ENCODE measurements at places on chromosomes 2 and 18. TPM values are rescaled to one million over a fixed set of nuclear protein-coding genes. Genes with fewer than 3 reads are reported as not detected.

The EFR3B gene
- 8.9 TPM for total RNA-seq

The C1QL2 gene
- total RNA-seq, result not detected

The SERPINB12 gene
- not detected for total RNA-seq

The MBP gene
- 88.8 TPM for total RNA-seq

The IL1R2 gene
- total RNA-seq, result 0.15 TPM

The SERPINB2 gene
- total RNA-seq, result not detected

- H3K36me3 ChIP-seq, result no peaks in the 10 kb centered on the region
- H3K27ac ChIP-seq, result no peak overlapping the region
- H3K4me3 ChIP-seq, result no peak overlapping the region
- no peak for DNase-seq
- H3K27me3 ChIP-seq, result peaks cover 7% of the 10 kb centered on the region
Measured at GRCh38 chr2:235334179-235334578, 159.7 kb upstream of the AGAP1 start.

DNA sequence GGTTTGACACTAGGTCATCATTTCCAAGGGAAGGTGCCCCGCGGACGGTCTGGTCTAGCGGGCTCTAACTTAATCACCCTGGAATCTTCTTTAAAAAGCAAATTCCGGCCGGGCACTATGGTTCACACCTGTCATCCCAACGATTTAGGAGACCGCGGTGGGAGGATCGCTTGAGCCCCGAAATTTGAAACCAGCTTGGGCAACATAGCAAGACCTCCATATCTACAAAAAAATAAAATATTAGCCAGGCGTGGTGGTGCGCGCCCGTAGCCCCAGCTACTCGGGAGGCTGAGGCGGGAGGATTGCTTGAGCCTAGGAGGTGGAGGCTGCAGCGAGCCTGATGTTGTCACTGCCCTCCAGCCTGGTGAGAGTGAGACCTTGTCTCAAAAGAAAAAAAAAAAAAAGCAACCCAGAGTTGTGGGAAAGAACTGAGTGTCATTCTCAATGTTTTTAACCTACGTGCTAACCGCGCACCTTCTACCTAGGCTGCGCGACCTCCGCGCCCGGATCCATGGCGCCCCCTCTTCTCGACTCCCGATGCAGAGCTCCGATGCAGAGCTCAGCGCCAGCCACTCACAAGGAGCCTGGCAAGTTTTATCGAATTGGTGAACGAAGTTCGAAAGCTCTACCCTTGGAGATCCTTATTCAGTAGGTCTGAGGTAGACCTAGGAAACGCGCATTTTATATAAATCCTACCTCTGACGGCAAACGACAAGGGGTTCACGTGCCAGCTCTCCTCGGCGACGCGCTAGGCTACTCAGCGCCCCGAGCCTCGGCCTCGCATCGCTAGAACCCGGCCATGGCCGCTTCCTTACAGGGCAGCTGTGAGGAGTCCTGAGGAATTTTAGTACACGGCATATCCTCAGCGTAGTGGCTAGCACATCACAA lies 888 bp upstream of the TWSG1 start:
- H3K27ac ChIP-seq, result peak overlapping the region; percentile 68
- peaks cover 8% of the 10 kb centered on the region for H3K4me1 ChIP-seq
- peaks cover 15% of the 10 kb centered on the region for H3K36me3 ChIP-seq
- DNase-seq, result no peak
- peak overlapping the region; percentile 78 for H3K4me3 ChIP-seq

GRCh38 chr2:79936715-79937114 lies 367.8 kb downstream of the LRRTM1 start:
- H3K27me3 ChIP-seq, result no peaks in the 10 kb centered on the region
- H3K36me3 ChIP-seq, result no peaks in the 10 kb centered on the region
- H3K4me3 ChIP-seq, result no peak overlapping the region
- H3K27ac ChIP-seq, result no peak overlapping the region
- no peaks in the 10 kb centered on the region for H3K4me1 ChIP-seq
- DNase-seq, result no peak

GRCh38 chr2:160336105-160336504 lies 136.0 kb upstream of the ITGB6 start:
- no peak for DNase-seq
- H3K27ac ChIP-seq, result no peak overlapping the region
- no peaks in the 10 kb centered on the region for H3K4me1 ChIP-seq
- no peak overlapping the region for H3K4me3 ChIP-seq
- no peaks in the 10 kb centered on the region for H3K27me3 ChIP-seq

- H3K4me3 ChIP-seq, result no peak overlapping the region
- no peaks in the 10 kb centered on the region for H3K4me1 ChIP-seq
- H3K36me3 ChIP-seq, result peaks cover 43% of the 10 kb centered on the region
Measured at GRCh38 chr18:23470620-23471387, 17.7 kb downstream of the RIOK3 start.

- H3K4me1 ChIP-seq, result no peaks in the 10 kb centered on the region
- no peaks in the 10 kb centered on the region for H3K36me3 ChIP-seq
- H3K4me3 ChIP-seq, result no peak overlapping the region
- no peak overlapping the region for H3K27ac ChIP-seq
- no peaks in the 10 kb centered on the region for H3K27me3 ChIP-seq
- no peak for DNase-seq
Measured at GRCh38 chr2:187299122-187299906, 148.7 kb downstream of the CALCRL start.

DNA sequence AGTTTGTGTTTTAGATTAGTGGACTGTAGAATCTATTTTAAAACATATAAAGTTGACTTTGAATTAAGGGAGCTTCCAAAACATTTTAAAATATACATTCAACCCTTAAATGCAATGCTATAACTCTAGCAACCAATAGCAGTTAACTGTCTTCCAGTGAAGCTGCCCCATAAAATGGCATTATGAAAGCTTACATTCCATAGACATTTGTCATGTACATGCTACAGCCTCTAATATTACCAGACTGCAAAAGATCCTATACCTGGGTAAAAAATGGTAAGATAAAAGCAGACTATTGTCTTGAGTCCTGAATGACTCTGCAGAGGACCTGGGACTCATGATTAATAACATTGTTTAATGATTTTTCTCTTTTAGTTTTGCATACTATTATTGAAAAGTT lies 489.4 kb downstream of the LRP1B start:
- no peaks in the 10 kb centered on the region for H3K27me3 ChIP-seq
- no peak overlapping the region for H3K4me3 ChIP-seq
- DNase-seq, result no peak
- no peaks in the 10 kb centered on the region for H3K36me3 ChIP-seq
- H3K27ac ChIP-seq, result no peak overlapping the region
- H3K4me1 ChIP-seq, result no peaks in the 10 kb centered on the region

GRCh38 chr2:54020793-54021414 lies 50.1 kb upstream of the PSME4 start:
- H3K27ac ChIP-seq, result no peak overlapping the region
- no peaks in the 10 kb centered on the region for H3K27me3 ChIP-seq
- DNase-seq, result no peak
- no peak overlapping the region for H3K4me3 ChIP-seq
- H3K36me3 ChIP-seq, result no peaks in the 10 kb centered on the region

GRCh38 chr18:37304012-37304680 lies 261.5 kb downstream of the CELF4 start:
- no peak overlapping the region for H3K27ac ChIP-seq
- no peak overlapping the region for H3K4me3 ChIP-seq
- no peaks in the 10 kb centered on the region for H3K36me3 ChIP-seq
- H3K27me3 ChIP-seq, result no peaks in the 10 kb centered on the region

- no peak overlapping the region for H3K27ac ChIP-seq
- H3K36me3 ChIP-seq, result no peaks in the 10 kb centered on the region
- no peak for DNase-seq
- H3K4me3 ChIP-seq, result no peak overlapping the region
- no peaks in the 10 kb centered on the region for H3K27me3 ChIP-seq
Measured at GRCh38 chr2:131516011-131516410, 11.7 kb upstream of the CCDC74A start.

- peaks cover 27% of the 10 kb centered on the region for H3K36me3 ChIP-seq
- no peaks in the 10 kb centered on the region for H3K27me3 ChIP-seq
- no peaks in the 10 kb centered on the region for H3K4me1 ChIP-seq
- H3K4me3 ChIP-seq, result no peak overlapping the region
- H3K27ac ChIP-seq, result no peak overlapping the region
Measured at GRCh38 chr2:69518841-69519240, 81.6 kb upstream of the NFU1 start.

- no peak overlapping the region for H3K4me3 ChIP-seq
- DNase-seq, result no peak
- no peaks in the 10 kb centered on the region for H3K36me3 ChIP-seq
- H3K27me3 ChIP-seq, result no peaks in the 10 kb centered on the region
- no peaks in the 10 kb centered on the region for H3K4me1 ChIP-seq
- no peak overlapping the region for H3K27ac ChIP-seq
Measured at GRCh38 chr18:6435731-6436130, 21.0 kb upstream of the L3MBTL4 start.

DNA sequence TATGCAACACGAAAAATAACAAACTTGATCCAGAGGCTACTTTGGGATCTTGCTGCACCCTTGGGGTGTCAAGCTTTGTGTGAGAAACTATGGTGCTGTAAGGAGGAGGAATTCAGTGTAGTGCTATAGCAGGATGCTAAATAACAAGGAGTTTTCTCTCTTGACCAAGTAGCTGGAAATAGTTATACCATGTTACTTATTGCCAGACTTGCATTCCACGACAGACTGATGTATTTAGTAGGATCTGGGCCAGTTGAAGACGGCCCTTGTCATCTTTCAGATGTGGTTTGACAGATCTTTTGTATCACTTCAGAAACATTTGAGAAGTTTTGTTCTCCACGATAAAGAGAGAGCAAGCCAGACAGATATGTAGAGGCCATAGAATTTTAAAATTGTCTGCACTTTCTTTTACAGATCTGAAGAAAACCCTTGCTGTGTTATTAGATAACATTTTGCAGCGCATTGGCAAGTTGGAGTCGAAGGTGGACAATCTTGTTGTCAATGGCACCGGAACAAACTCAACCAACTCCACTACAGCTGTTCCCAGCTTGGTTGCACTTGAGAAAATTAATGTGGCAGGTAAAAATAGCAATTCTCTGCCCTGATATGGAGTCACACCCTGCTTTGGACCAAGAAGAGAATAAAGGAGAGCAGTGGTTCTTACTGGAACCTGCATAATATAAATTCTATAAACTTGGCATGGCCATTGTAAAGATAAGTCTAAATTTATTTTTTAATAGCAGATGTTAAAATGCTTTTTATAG lies 16.3 kb downstream of the MGAT5 start:
- H3K27ac ChIP-seq, result no peak overlapping the region
- no peak overlapping the region for H3K4me3 ChIP-seq
- no peak for DNase-seq
- no peaks in the 10 kb centered on the region for H3K36me3 ChIP-seq

- H3K27me3 ChIP-seq, result no peaks in the 10 kb centered on the region
- no peaks in the 10 kb centered on the region for H3K36me3 ChIP-seq
- DNase-seq, result no peak
- no peak overlapping the region for H3K27ac ChIP-seq
Measured at GRCh38 chr18:13455960-13456481, 237.5 kb downstream of the LDLRAD4 start.

DNA sequence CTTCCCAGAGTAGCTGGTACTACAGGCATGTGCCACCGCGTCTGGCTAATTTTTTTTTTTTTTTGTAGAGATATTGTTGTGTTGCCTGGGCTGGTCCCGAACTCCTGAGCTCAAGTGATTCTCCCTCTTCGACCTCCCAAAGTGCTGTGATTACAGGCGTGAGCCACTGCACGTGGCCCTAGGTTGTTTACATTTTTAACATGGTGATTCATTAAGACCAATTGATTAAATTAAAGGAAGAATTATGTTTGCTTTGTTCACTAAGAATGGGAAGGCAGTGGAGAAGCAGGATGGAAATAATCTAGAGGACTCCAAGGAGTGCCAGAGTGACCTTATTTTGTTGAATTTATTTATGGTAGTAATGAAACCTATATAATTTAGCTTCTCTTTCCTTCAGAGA lies 7.5 kb downstream of the LCLAT1 start:
- no peak for DNase-seq
- no peak overlapping the region for H3K27ac ChIP-seq
- no peaks in the 10 kb centered on the region for H3K4me1 ChIP-seq
- no peak overlapping the region for H3K4me3 ChIP-seq

Data from Panc1 (cell line).